ENCODE measurements at places on chromosomes 2 and 18. TPM values are rescaled to one million over a fixed set of nuclear protein-coding genes. Genes with fewer than 3 reads are reported as not detected.

The CIB4 gene
- not detected for total RNA-seq

The OSBPL6 gene
- not detected for total RNA-seq

- DNase-seq, result no peak
Measured at GRCh38 chr18:49019446-49020045, 68.8 kb upstream of the SMAD7 start.

GRCh38 chr2:40440835-40441234 is 11.1 kb downstream of the SLC8A1 start:
- no peak for DNase-seq

DNA sequence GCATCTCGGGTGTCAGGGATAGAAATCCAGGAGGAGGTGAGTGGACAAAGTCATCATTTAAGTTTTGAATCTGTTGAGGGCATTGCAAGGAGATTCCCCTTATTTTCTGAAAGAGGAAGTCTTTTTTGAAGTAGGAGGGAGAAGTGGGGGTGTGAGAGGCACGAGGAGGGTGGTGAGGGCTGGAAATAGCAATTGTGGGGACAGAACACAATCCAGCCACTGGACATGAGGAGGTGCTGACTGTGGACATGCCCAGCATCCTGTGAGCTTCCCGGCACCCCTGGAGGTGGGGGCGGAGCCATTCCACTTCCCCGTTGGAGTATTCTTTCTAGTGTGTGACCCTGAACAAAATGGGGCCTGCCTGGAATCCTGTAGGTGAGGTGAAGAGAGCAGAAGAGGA is 310.7 kb upstream of the EPAS1 start:
- no peak for DNase-seq

DNA sequence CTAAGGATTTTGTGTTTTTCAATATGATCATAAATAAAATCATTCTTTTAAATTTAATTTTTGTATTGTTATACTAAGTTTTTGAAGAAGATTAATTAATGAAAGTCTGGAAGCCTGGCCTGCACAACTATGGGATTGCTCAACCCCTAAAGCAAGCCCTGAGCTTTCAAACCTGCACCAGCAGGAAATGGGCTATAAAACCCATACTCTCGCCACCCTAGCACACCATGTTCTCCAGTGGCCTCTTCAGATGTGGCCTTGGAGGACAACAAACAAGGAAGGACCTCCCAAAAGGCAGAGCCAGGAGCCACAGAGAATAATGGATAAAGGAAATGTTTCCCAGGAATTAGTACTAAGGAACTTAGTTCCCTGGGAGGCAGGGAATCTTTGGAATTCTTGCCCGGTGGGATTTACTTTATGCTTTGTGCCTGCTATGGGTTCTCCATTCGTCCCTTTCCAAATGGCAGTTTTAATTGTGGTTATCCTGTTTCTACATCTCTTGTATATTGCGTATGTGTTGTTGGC is 212.5 kb downstream of the ZFP36L2 start:
- no peak for DNase-seq

All from naive thymus-derived CD8-positive, alpha-beta T cell (primary cell).